D721Med (cell line): ENCODE measurements at places on chromosomes 6 and 20.
A peak's percentile ranks its signal among the peaks of the same experiment; 100 is the strongest.

- DNase-seq: no peak
Measured at GRCh38 chr6:30720738-30721197, 616 bp downstream of the TUBB start.

GRCh38 chr6:138590796-138591709, 91.8 kb upstream of the NHSL1 start:
- DNase-seq: peak; percentile 46

GRCh38 chr6:13526727-13527670, 39.6 kb upstream of the GFOD1 start:
- DNase-seq: no peak

DNA sequence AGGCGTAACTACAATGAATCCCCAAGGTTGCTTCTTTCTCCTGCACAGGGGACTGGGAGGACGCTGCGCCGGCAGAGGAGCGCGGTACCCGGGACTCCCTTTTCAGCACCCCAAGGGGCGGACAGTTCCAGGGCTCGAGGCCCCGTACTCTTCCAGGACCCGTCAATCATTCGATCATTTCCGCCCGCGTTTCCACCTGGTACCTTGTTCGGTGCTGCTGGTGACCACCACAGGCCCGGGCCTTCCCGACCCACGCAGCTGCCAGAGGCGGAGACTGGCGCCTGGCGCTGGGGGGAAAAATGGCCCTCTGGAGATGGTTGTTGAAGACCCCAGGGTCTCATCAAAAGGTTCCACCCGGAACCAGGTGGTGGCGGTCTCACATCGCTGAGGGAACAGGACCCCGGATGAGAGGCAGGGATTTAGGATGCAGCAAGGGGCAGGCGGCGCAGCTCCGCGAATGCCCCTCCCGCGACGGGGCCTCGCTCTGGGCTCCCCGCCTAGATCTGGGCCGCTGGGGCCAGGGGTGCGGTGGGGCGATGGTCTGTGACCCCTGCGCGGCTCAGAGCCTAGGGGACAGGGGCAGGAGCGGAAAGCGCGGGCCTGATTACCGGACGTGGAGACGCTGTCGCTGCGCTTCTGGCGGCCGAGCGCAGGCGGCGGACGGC, 744 bp downstream of the VSX1 start:
- no peak for DNase-seq

- DNase-seq: no peak
Measured at GRCh38 chr20:12987261-12987660, 21.5 kb upstream of the SPTLC3 start.

GRCh38 chr20:34473262-34473883, 42.8 kb upstream of the DYNLRB1 start:
- no peak for DNase-seq

- DNase-seq: no peak
Measured at GRCh38 chr6:30006170-30007131, 54.6 kb upstream of the POLR1H start.

GRCh38 chr20:17995967-17996819, 27.4 kb downstream of the MGME1 start:
- no peak for DNase-seq

- no peak for DNase-seq
Measured at GRCh38 chr6:34300332-34300751, 51.5 kb upstream of the SMIM29 start.

GRCh38 chr20:48638546-48638945, 189.3 kb downstream of the PREX1 start:
- DNase-seq: no peak

DNA sequence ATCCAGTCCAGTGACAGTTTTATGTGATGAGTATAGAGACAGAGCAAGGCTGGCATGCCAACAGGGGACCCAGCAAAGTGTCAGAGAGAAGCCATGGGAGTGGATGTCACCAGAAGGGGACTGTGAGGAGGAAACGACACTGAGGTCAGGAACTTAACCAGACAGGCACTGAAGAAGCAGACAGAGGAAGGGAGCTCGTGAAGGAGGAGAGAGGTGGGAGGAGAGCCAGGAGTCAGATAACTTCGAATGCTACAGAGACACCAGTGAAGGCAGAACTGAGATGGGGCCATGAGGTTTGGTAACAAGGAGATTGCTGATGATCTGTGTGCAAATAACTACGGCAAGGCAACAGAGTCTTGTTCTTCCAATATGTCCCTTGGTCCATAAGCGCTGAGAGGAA, 211.1 kb upstream of the FOXA2 start:
- no peak for DNase-seq

DNA sequence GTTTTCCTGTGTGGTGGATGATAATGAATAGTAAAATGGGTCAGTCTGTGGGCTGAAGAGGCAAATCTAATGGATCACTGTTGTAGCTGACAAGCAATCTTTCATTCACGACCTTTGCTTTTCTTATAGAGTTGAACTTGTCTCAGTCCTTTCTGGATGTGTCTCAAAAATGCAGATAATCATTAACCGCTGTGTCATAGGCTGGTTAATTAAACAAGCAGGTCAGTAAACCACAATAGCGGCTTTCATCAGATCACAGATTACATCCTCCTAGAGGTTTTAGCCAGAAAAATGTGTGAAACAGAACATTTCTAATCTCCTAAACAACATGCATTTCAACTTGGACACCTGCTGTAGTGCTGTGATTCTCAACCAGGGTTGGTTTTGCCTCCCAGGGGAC, 2.5 kb upstream of the METTL24 start:
- DNase-seq: no peak

DNA sequence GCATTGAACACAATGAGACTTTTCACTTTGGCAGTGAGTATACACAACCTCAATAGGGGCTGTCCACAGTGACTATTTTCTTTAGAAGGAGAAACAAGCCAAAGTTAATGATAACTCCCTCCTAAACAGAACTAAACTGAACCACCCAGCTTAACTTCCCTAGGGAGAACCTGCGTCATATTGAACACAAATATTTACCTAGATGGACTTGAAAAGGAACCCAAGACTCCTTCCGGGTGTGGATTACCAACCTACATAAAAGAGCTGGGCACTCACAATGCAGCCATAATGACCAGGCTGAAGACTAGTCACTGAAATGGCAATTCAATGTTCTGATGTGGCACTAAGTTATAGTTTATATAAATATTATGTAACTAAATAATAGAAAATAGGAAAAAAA, 160.6 kb downstream of the IBTK start:
- no peak for DNase-seq

DNA sequence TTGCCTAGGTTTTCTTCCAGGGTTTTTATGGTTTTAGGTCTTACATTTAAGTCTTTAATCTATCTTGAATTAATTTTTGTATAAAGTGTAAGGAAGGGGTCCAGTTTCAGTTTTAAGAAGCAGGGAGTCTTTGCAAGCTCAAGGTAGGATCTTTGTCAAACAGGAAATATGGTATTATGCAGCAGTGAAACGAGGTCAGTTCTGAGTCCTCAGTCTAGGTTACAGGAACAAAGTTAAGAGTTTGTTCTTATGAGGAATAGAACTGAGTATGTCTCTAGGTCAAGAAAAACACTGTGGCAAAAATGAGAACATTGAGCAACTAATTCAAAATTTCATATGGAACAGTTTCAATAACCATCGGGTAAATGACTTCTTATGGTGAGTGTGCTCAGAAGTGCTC, 63.6 kb downstream of the GCLC start:
- DNase-seq: no peak

DNA sequence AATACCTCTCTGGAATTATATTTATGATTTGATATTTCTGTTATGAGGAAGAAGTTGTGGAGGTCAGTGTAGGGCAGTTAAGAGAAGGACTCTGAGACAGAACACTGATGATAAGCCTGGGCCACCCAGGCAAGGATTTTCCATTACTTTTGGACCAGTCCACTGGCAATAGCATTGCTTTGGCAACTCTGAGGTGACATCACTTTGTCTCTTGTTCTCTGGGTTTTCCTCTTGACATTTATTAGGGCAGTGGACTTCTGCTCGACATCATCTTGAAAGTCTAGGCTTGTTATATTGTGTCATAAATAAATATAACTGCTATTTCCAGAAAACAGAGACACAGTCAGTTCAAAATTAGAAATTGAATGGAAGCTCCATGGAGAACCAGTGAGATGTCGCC, 268.0 kb downstream of the SMOC2 start:
- no peak for DNase-seq

- no peak for DNase-seq
Measured at GRCh38 chr6:106981926-106982325, 7.4 kb upstream of the CD24 start.

GRCh38 chr6:154411076-154411475, 54.5 kb upstream of the IPCEF1 start:
- DNase-seq: no peak

- no peak for DNase-seq
Measured at GRCh38 chr6:46184114-46184513, 13.3 kb upstream of the ENPP5 start.

DNA sequence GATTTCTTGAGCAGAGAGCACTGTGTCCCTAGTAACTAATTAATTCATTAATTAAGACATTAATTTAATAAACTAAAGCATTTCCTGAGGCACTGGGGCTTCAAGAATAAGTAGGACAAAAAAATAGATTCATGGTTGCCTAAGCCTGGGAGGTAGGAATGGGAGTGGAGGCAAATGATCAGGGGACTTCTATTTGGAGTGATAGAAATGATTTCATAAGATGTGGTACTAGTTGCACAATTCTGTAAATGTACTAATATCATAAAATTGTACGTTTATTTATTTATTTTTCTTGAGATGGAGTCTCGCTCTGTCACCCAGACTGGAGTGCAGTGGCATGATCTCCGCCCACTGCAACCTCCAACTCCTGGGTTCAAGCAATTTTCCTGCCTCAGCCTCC, 287.2 kb downstream of the KHDC1L start:
- no peak for DNase-seq

GRCh38 chr6:37027036-37027720, 21.7 kb downstream of the FGD2 start:
- no peak for DNase-seq

GRCh38 chr6:92399911-92400310, 1019.4 kb downstream of the EPHA7 start:
- no peak for DNase-seq

DNA sequence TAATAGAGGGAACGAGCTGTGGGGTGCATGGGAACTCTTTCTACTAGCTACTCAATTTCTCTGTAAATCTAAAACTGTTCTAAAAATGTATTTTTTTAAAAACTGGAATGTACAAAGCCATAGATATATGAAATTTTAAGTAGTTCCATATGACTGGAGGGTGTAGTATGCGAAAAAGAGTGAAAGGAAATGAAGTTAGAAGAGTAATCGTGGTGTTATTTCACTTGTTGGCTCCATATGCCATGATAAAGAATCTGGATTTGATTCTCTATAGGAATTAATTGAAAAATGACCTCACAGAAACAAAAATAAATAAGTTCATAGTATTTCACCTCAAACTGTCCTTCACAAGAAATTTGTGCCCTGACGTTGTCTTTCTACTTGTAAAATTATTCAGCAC, 500.2 kb downstream of the TENT5A start:
- DNase-seq: no peak

GRCh38 chr6:30829033-30829432, 55.3 kb upstream of the DDR1 start:
- no peak for DNase-seq

GRCh38 chr6:150142097-150142669, 661 bp upstream of the PPP1R14C start:
- DNase-seq: no peak

GRCh38 chr6:40308533-40309306, 278.4 kb downstream of the LRFN2 start:
- peak; percentile 63 for DNase-seq

DNA sequence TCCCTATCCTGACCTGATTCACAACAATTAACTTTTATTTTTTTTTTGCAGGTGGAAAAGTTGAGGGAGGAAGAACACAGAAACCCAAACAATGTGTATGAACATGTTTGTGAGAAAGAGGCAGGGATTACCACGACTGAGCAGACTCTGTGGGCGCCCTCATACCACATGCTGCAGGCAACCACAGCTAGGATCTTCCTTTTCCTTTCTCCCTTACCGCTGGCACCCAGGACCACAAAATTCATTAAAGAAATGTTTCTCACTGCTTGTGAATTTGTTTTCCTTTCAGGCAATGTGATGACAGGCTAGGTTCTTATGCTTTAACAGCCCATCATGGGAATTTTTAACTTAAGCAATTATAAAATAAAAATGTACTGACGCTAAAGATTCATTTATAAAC, 287.1 kb downstream of the GMDS start:
- DNase-seq: no peak

DNA sequence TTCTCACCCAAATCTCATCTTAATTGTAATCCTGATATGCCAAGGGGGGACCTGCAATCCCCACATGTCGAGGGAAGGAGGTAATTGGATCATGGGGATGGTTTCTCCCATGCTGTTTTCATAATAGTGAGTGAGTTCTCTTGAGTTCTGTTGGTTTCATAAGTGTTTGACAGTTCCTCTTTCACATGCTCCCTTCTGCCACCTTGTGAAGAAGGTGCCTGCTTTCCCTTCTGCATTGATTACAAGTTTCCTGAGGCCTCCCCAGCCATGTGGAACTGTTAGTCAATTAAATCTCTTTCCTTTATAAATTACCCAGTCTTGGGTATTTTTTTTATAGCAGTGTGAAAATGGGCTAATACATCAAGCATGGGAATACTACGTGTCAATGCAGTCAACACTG, 925.0 kb upstream of the MAN1A1 start:
- DNase-seq: no peak

- DNase-seq: no peak
Measured at GRCh38 chr6:111804627-111805235, 68.5 kb downstream of the FYN start.

GRCh38 chr6:168133687-168134559, 54.9 kb upstream of the FRMD1 start:
- DNase-seq: no peak

GRCh38 chr6:4370066-4370465, 234.7 kb upstream of the ECI2 start:
- no peak for DNase-seq

GRCh38 chr6:144920391-144920961, 635.3 kb downstream of the UTRN start:
- DNase-seq: no peak

DNA sequence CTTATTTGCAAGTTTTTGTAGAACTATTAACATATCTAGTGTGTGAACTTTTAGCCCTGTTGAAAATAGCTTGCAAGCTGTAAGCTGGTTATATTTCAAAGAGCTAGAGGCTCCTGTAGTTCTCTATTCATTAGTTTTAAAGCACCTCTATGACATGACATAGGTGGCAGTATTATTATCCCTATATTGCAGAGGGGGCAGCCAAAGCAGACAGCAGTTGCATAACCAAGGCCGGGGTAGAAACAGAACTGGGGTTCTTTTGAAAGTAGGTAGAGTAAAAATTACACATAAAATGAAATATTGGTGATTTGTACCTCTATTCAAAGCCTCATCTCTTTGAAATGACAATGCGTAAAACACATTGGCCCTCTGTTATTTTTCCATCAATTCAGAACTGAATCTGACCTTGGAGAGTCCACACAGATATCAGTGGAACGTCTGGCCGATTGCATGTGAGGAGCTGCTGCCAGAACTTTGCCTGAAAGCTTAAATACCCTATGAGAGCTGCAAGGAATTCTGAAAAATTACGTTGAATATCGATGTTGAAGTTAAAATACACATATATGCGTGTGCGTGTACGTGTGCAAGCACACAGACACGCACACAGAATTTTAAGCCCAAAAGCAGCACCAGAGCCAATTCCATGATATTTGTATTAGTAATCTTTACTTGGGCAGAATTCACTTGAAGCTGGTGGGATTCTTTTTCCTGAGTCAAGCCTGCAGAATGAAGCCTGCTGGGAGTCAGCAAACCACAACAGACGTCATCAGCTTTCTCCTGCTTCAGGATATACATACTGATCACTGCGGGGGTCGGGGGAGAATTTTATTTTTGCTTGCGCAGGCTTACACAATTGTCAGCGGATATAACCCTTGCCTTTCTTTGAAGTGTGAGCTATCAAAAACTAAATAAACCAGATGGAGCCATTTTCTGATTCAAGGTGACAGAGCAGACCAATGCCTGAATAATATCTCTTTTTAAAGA, 163.2 kb downstream of the PDE7B start:
- DNase-seq: no peak
